ENCODE measurements at places on chromosomes 5 and 9.

DNA sequence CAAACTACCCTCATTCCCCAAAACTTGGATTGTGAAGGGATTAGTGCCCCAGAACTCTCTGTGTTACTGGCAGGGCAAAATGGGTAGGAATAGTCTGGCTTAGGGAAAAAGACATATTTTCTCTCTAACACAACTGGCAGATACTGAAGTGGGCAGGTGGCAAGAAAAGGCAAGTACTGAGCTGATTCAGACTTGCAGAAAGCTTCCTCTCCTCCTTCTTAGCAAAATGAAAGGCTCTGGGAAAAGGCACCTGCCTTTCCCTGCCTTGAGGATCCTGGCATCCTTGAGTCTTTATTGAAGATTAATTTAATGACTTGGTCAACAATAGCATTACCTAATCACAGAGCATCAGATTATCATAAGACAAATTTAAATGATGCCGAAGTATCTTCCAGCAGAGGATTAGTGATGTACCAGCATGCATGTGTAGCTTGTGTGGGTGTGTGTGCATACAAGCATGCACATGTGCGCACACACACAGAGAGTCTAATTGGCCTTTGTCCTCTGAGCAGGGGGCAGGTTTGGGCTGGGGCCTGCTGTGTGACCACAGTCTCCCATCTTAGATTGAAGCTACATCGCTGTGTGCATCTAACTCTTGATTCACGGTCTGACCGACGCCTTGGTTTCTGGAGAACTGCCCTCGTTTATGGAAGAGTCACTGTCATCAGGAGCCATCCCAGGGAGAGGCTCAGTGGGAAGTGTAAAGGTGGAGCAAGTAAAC lies 294.8 kb downstream of the AOPEP start:
- H3K27me3 ChIP-seq: no peaks in the 10 kb centered on the region
- peaks cover 13% of the 10 kb centered on the region for H3K4me1 ChIP-seq
- no peak overlapping the region for H3K4me3 ChIP-seq
- peaks cover 18% of the 10 kb centered on the region for H3K36me3 ChIP-seq
- no peak overlapping the region for H3K27ac ChIP-seq
- no peak for DNase-seq

DNA sequence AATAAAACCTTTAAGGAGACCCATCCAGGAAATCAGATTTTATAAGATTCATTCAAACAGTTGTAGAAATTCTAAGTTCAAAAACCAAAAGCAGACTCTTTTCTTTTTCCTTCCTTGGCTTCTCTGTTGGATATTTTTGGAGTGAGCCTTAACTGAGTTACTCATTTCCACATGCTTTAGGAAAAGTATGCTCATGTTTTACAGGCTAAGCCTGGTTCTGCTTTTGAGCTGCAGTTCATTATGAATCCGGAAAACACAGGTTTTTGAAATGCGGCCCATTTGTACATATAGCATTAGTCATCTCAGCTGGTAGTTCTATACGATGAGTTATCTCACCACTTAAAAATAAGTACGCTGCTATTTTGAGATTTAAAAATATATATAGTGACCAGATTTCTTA lies 156.6 kb upstream of the DMRT1 start:
- no peak overlapping the region for H3K27ac ChIP-seq
- H3K27me3 ChIP-seq: peaks cover 2% of the 10 kb centered on the region
- H3K4me1 ChIP-seq: no peaks in the 10 kb centered on the region
- H3K4me3 ChIP-seq: no peak overlapping the region

- H3K27me3 ChIP-seq: no peaks in the 10 kb centered on the region
- no peak overlapping the region for H3K27ac ChIP-seq
- H3K4me3 ChIP-seq: no peak overlapping the region
- H3K36me3 ChIP-seq: no peaks in the 10 kb centered on the region
- peaks cover 10% of the 10 kb centered on the region for H3K4me1 ChIP-seq
- DNase-seq: no peak
Measured at GRCh38 chr5:4196744-4197143, 601.1 kb downstream of the IRX1 start.

DNA sequence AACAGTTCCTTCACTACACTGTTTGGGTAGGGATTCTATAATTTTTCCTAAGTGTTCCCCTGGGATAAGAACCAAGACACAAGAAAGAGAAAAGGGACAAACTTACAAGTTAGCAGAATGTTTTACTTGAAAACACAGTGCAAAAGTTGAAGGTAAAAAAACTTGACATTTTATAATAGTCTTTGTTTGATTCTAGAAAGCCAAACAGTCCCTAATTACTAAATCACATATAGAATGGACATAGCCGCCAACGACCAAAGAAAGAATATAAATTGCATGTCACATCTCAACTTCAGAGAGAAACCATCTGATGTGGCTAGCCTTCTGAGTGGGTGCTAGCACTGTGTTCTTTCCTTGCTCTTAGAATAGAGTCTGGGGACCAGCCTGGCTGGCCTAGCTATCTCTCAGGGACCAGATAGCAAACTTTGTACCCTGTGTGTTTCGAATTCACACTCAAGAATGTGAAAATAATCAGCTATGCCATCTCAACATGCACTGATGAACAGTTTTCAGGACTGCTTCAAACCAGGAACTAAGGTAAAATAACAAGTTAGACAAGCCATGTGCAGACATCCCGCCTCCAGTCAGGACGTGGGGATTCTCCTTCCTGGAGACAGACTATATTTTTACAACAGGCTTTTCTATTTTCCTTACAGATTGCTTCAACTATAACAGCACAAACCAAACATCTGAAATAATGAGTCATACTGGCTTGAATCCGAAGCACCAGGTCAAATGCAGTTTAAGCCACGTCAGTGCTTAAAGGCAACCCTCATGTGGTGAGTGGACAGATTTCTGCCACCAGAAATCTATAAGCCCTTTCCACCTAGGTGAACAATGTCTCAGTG lies 53.7 kb downstream of the LHFPL2 start:
- no peaks in the 10 kb centered on the region for H3K4me1 ChIP-seq
- DNase-seq: no peak
- no peak overlapping the region for H3K4me3 ChIP-seq
- no peak overlapping the region for H3K27ac ChIP-seq

GRCh38 chr9:16282216-16282615 lies 588.3 kb downstream of the BNC2 start:
- H3K27me3 ChIP-seq: peaks cover 2% of the 10 kb centered on the region
- H3K36me3 ChIP-seq: no peaks in the 10 kb centered on the region
- no peak overlapping the region for H3K4me3 ChIP-seq
- H3K4me1 ChIP-seq: no peaks in the 10 kb centered on the region
- H3K27ac ChIP-seq: no peak overlapping the region
- DNase-seq: no peak
